ENCODE measurements at places on chromosomes 5 and 9.

GRCh38 chr5:40172721-40173120, 507.0 kb upstream of the PTGER4 start:
- H3K36me3 ChIP-seq: no peaks in the 10 kb centered on the region
- no peak for DNase-seq
- no peaks in the 10 kb centered on the region for H3K27me3 ChIP-seq
- no peaks in the 10 kb centered on the region for H3K4me1 ChIP-seq
- H3K27ac ChIP-seq: no peak overlapping the region

GRCh38 chr5:38718771-38719391, 126.9 kb upstream of the OSMR start:
- H3K4me1 ChIP-seq: peaks cover 7% of the 10 kb centered on the region
- no peaks in the 10 kb centered on the region for H3K36me3 ChIP-seq
- DNase-seq: no peak
- no peak overlapping the region for H3K4me3 ChIP-seq
- H3K27ac ChIP-seq: peak overlapping the region; percentile 39

DNA sequence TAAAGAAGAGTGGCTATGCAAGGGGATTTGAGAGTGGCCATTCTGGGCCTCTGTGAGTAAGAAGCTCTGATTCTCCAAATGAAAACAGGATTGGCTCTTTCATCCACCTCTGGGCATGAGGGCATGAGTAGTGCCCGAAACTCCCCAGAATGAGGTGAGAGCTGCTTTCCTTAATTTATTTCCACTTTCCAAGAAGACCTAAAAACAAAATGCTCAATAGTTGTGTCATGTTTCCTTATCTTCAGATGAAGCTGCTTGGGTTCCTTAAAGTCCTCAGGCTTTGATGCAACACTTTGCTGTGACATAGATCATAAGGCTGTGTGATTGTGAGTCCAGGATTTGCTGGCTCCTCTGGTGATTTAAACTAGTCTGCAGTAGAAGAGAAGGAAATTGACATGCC, 3.1 kb upstream of the ZCCHC10 start:
- peaks cover 15% of the 10 kb centered on the region for H3K4me1 ChIP-seq
- no peak for DNase-seq

GRCh38 chr5:68240771-68241170, 25.2 kb downstream of the PIK3R1 start:
- H3K4me3 ChIP-seq: no peak overlapping the region
- H3K4me1 ChIP-seq: peaks cover 97% of the 10 kb centered on the region
- H3K27ac ChIP-seq: peak overlapping the region; percentile 63
- peaks cover 7% of the 10 kb centered on the region for H3K36me3 ChIP-seq

DNA sequence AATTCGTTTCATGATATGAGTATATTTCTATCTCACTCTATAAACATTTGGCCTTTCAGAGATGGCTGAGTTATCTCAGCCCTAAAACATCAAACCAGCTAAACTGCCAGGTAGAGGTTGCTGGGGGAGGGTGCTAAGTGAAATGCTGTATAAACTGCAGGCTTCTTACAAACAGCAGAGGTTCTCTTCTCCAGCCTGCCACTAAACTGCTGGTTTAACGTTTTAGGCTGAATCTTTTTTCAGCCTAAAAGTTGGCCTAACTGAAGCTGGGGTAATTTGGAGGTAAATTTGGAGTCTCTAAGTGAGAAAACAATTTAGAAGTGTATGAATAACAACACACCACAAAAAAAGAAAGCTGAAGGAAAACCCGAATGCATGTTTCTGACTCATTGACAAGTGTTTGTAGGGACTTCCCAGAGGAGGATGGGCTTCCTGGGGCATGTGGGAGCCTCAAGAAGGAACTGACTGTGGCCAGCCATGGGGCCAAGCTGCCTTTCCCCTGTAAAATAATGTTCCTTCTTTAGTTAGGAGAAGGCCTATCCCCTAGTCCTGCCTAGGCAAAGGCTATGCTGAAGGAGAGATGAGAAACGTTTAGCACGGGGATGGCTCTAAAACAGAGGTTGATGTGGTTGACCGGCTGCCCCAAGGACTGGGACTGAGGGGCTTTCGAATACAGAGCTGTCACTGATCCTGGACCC, 44.3 kb downstream of the SLC28A3 start:
- H3K4me1 ChIP-seq: peaks cover under 1% of the 10 kb centered on the region
- no peak overlapping the region for H3K27ac ChIP-seq
- no peaks in the 10 kb centered on the region for H3K36me3 ChIP-seq
- no peak for DNase-seq

DNA sequence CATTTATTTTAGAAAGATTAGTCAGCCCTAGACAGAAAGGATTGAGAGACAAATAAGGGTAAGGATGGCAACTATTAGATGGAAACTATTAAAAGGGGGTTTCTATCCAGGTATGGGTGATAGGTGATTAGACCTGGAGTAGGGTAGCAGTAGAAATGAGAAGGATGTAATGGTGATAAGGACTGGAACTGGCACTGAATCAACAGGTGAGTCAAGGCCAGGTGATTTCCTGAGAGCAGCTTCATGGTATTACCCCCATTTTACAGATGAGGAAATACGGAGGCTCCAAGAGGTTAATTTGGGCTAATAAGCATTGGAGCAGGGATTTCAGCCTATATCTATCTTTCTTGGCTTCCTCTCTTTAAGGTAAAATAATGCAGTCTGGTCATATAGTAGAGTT, 55.7 kb downstream of the CAST start:
- H3K27ac ChIP-seq: peak overlapping the region; percentile 39
- H3K36me3 ChIP-seq: no peaks in the 10 kb centered on the region
- no peak for DNase-seq
- H3K27me3 ChIP-seq: no peaks in the 10 kb centered on the region
- no peak overlapping the region for H3K4me3 ChIP-seq

DNA sequence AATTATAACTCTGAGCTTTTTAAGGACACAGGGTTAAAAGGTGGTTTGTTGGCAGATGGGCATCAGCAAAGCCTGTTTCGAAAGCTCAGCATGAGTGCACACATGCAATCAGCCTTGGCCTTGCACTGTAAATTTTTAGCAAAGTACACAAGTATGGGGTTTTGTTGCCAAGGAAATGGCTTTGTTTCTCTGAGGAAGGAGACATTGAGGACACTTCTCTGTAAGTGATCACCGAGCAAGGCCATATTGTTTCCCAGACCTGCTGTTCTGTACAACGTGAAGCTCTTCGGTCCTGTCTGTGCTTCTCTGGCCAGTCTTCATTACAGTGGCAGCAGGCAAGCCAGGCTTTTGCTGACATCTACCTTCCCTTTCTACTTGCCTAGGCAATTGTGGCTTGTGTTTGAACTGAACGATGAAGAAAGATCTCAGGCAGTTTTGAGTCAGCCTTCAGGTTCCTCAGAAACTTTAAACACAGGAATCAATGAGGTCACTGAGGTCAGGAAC, 27.9 kb upstream of the GLRX start:
- no peaks in the 10 kb centered on the region for H3K27me3 ChIP-seq
- H3K27ac ChIP-seq: no peak overlapping the region
- no peaks in the 10 kb centered on the region for H3K4me1 ChIP-seq

GRCh38 chr9:78365748-78366697, 69.1 kb downstream of the PSAT1 start:
- H3K4me1 ChIP-seq: no peaks in the 10 kb centered on the region
- H3K27ac ChIP-seq: no peak overlapping the region
- H3K36me3 ChIP-seq: no peaks in the 10 kb centered on the region
- no peaks in the 10 kb centered on the region for H3K27me3 ChIP-seq
- DNase-seq: no peak

DNA sequence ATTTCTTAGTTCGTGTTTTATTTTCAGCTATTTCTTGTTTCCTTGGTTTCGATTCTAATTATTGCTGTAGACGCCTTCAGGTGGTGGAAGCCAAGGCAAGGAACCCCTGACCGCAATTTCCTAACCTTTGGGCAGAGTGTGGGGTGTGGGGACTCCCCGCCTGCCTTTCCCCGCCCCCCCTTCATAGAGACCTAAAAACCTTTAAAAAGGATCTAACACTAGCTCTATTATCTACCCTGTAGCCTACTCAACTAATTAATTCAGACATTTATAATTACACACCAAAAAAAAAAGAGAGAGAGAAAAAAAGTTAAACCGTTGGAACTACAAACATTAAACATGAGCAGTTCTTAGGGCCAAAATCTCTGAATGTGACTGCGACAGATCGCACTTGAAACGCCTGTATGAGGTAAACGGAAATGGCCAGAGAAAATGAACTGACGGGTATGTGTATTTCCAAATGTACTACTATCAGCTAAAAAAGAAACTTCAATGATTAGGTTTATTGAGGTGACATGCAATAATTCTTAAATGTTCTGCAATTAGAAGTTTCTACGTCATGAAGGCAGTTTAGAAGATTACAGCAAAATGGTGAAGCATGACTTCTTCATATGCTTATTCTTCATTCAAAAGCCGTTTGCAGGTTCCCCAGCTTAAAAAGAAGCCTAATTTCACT, 19.0 kb upstream of the FER start:
- no peaks in the 10 kb centered on the region for H3K27me3 ChIP-seq
- peaks cover 15% of the 10 kb centered on the region for H3K4me1 ChIP-seq
- peak overlapping the region; percentile 89 for H3K27ac ChIP-seq
- H3K4me3 ChIP-seq: peak overlapping the region; percentile 74
- DNase-seq: no peak

DNA sequence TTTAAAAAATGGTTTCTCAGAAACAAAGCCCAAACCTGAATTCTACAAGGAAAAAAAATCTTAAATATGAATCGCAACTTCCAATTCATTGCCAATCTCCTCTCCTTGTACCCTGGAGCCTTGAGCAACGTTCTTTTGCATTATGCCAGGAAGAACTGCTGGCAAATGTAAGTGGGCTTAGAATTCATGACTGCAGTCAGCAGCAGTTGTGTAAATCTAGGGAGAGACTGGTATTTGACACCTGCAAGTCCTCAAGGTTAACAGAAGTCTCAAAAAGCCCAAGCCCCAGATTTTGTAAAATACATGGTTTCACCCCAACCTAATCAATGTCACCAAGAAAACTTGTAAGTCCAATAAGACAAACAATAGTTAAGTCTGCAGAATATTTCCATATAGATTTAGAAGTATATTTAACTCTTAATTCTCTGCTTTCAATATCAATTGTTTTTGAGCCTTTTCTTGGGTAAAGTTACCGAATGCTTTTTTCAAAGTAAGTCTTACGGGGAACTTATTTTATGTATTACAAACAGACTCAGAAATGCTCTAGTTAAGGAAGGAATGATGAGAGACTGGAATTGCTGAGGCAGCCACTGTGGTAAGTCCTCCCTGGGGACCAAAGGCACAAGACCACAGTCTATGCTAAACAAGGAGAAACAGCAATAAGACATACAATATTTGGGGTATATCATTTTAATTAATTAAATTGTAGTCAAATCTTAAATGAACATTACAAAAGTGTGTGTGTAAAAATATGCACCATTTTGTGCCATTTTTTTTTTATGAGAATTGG, 31.3 kb downstream of the ELL2 start:
- no peak for DNase-seq
- H3K36me3 ChIP-seq: no peaks in the 10 kb centered on the region
- H3K4me3 ChIP-seq: no peak overlapping the region
- no peaks in the 10 kb centered on the region for H3K27me3 ChIP-seq
- no peak overlapping the region for H3K27ac ChIP-seq

GRCh38 chr5:30041831-30042385, 1151.6 kb upstream of the CDH6 start:
- H3K27me3 ChIP-seq: no peaks in the 10 kb centered on the region
- no peaks in the 10 kb centered on the region for H3K4me1 ChIP-seq
- H3K4me3 ChIP-seq: no peak overlapping the region
- H3K27ac ChIP-seq: no peak overlapping the region
- DNase-seq: no peak

GRCh38 chr5:166726406-166726805, 1565.0 kb upstream of the WWC1 start:
- no peak overlapping the region for H3K27ac ChIP-seq
- no peak overlapping the region for H3K4me3 ChIP-seq
- DNase-seq: no peak
- H3K36me3 ChIP-seq: no peaks in the 10 kb centered on the region

- no peak overlapping the region for H3K27ac ChIP-seq
- no peaks in the 10 kb centered on the region for H3K36me3 ChIP-seq
- H3K4me1 ChIP-seq: no peaks in the 10 kb centered on the region
- DNase-seq: no peak
Measured at GRCh38 chr9:13427587-13427986, 148.1 kb upstream of the MPDZ start.

DNA sequence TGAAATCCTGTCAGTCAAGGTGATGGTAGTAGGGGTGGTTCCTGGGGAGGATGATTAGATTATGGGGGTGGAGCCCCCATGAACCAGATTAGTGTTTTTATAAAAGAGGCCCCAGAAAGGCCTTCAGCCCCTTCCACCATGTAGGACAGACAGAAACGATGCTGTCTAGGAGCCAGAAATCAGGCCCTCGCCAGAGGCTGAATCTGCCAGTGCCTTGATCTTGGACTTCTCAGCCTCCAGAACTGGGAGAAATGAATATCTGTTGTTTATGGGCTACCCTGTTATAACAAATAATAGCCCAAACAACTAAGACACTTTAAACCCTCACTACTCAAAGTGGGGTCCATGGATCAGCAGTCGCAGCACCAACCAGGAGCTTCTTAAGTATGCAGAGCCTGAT, 20.2 kb upstream of the FOXB2 start:
- no peak for DNase-seq
- no peaks in the 10 kb centered on the region for H3K27me3 ChIP-seq

All from vagina (tissue), 2 donors.